ENCODE measurements at places on chromosomes 13 and 19.

GRCh38 chr19:38076337-38076736 lies 147.7 kb downstream of the DPF1 start:
- no peak for DNase-seq

DNA sequence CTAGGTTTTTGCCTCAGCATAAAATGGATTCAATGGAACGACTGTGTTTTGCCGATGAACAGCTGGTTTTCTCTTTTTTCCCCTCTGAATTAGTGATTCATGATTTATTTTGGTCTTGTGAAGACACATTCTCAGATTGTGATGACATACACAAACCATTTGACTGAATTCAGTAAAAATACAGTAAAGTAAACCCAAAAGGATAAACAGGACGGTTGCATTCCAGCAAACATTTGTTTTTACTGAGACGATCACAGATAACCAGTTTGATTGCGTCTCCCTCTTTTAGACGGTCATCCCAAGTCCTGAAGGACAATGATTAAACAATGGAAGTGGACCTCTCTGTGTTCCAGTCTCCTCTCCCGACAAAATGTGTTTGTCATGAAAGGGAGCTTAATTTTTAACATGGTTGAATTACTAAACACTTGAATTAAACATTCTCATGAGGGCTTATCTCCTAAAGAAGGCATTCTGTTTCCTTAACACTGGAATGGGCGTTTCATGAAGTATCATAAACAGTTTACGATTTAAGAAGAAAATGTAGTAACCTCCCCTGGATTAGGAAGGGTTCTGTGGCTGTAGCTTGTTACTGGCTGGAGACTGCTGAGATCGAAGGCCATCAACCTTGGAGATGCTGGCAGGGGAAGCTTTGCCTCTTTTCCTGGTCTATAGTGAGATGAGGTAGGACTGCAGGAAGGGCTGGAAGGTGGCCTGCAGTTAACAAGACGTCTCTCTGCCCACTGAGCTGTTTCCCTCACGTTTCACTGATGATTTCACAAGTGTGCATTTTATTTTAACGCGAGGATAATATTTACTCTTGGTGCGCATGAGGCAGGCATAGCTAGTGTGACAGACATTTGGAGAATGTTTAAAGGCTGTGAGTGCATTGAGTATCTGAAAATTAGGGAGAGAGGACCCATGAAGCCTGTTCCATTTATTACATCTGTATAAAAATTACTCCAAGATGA lies 457.9 kb downstream of the FGF9 start:
- DNase-seq = no peak

- no peak for DNase-seq
Measured at GRCh38 chr13:111659219-111659775, 338.9 kb downstream of the TEX29 start.

DNA sequence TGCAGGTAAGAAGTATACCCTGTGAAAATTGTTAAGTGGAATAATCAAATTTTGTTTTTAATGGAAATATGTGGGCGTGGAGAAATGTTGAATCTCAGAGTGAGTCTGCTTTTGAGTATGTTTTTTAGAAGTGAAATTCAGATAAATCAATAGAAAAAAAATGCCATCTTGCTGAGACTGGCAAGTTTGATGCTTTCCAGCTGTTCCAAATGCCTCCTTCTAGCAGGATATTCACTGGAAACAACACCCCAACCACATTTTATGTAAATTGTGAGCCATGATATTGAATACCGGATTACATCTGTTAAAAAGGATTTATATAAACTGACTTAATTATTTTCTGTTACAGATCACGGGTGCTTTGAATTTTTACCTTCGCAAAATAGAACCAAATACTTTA lies 115.4 kb downstream of the ITGBL1 start:
- no peak for DNase-seq

GRCh38 chr19:45884682-45885555 lies 1.0 kb downstream of the IRF2BP1 start:
- no peak for DNase-seq

- DNase-seq = no peak
Measured at GRCh38 chr13:114132419-114133121, at the start of gene RASA3. Gene RASA3 (minus strand): TSS chr13:114132623. CDS start chr13:114132489, 134 bp downstream.

- no peak for DNase-seq
Measured at GRCh38 chr19:10228920-10229319, 2.2 kb downstream of the S1PR2 start.

DNA sequence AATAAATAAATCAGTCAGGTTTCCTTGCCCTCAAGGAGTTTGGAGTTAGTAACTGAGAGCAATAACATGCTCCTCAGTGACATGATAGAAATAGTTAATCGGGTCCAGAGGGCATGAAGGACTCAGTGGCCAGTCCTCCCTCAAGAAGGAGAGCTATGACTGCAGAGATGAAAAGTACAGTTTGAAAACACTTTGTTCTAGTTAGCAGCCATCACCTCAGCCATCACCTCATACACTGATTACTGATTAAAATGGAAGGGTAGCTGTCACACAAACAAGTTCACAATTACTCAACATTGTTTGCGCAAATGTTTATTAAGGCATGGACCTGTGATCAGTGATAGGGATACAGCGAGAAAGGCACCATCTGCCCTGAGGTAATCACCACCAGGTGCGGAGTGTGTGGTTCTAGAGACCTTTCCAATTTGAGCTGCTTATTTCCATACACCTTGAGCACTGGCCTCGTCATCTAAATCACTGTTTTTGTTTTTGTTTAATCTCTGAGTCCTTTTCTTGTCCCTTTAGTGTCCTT lies 85.3 kb upstream of the RAP2A start:
- DNase-seq = no peak

DNA sequence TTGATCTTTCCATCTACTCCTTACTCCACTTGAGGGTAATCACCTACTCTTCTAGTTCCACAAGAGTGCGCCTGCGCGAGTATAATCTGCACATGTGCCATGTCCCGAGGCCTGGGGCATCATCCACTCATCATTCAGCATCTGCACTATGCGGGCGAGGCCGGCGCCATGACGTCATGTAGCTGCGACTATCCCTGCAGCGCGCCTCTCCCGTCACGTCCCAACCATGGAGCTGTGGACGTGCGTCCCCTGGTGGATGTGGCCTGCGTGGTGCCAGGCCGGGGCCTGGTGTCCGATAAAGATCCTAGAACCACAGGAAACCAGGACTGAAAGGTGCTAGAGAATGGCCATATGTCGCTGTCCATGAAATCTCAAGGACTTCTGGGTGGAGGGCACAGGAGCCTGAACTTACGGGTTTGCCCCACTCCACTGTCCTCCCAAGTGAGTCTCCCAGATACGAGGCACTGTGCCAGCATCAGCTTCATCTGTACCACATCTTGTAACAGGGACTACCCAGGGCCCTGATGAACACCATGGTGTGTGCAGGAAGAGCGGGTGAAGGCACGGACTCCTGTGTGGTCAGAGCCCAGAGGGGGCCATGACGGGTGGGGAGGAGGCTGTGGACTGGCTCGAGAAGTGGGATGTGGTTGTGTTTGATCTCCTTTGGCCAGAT lies 2.7 kb upstream of the KLK2 start:
- no peak for DNase-seq

GRCh38 chr19:38527466-38528136 lies 90.2 kb downstream of the MAP4K1 start:
- no peak for DNase-seq

DNA sequence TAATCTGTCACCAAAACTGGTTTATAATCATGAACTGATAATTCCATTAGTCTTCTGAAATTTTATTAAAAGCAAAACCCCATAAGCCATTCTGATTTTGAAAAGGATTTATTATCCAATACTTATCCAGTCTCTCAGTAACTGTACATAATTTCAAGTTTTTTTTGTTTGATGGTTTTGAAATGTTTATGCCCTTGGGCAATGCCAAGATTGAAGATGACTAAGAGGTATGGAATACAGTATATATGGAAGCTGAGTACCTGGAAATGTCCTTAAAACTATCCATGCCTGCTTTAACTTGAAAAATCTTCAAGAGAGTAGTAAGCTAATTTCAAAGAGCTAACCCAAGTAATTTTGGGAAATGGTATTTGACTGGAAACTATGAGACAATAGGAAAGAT lies 1.8 kb upstream of the NEK5 start:
- DNase-seq = no peak

DNA sequence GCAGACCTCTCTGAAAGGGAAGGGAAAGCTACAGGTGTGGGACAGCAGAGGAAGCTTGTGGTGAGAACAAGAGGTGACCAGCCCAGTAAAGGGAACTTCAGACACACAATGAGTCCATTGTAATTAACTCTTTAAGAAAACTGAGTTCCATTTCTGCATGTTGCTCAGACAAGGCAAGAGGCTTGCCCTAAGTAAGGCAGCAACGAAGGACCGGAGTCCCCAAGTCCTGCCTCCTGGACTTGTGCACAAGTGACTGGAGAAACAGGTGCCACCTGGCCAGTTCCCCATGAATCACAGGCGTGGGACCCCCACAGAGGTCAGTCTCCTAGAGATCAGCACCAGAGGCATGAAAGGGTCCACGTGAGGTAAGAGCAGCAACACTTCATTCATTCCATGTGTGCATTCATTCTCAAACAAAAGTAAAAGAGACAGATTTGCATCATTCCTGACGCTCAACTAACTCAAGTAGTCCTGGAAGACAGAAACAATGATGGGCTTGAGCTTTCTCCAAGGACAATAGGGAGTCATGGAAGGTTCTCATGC lies 14.7 kb upstream of the SIGLEC6 start:
- DNase-seq = no peak

DNA sequence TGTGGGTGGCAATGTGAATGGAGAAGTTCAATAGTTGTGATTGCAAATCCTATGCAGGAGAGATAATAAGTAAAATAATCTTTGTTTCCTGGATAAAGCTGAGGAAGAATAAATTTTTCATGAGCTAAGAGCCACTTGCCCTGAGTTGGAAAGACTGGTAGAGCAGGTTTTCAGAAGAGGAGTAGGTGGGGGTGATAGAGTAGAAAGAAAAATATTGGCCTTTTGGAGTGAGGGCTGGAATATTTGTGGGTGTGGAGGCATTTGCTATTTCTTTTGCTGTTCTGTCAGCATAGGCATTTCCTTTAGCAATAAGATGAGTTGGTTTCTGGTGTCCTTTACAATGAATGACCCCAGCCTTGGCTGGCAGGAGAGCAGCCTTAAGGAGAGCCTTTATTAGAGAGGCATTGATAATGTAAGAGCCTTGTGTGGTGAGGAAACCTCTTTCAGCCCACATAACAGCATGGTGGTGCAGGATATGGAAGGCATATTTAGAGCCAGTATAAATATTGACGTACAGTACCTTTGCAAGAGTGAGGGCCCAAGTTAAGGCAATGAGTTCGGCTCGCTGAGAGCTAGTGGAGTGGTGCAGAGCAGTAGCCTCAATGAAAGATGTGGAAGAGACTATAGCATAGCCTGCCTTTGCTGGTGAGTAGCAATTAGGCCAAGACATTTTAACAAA lies 11.6 kb upstream of the ZNF431 start:
- no peak for DNase-seq

DNA sequence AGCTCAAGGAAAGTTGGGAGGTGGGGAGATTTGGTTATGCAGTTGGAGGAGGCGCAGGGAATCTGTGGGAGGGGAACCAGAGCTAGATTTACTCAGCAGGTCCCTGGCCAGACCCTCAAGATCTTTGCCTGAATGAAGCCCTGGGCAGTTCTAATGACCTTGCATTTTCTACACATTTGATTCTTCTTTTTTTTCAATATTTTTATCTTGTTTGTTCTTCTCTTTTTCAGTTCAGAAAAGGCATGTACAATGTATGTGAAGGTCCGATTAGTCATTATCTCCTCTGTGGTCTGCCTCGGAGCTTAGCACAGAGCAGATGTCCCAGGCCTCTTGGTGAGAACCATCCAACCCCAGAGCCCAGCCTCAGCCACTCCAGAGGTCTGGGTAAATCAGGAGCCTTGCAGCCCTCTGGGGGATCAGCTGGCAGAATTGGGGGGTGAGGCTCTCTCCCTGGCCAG lies 24.2 kb downstream of the SERP2 start:
- DNase-seq = no peak

All from activated CD4-positive, alpha-beta T cell treated with anti-CD3 and anti-CD28 coated beads, Interleukin-2, amount 50 U/mL, for 24 hours (primary cell).